HS-27A (cell line): ENCODE measurements at places on chromosomes 3 and 15.

GRCh38 chr15:60392986-60393790 is 4.6 kb downstream of the ANXA2 start:
- DNase-seq, result peak; percentile 100

DNA sequence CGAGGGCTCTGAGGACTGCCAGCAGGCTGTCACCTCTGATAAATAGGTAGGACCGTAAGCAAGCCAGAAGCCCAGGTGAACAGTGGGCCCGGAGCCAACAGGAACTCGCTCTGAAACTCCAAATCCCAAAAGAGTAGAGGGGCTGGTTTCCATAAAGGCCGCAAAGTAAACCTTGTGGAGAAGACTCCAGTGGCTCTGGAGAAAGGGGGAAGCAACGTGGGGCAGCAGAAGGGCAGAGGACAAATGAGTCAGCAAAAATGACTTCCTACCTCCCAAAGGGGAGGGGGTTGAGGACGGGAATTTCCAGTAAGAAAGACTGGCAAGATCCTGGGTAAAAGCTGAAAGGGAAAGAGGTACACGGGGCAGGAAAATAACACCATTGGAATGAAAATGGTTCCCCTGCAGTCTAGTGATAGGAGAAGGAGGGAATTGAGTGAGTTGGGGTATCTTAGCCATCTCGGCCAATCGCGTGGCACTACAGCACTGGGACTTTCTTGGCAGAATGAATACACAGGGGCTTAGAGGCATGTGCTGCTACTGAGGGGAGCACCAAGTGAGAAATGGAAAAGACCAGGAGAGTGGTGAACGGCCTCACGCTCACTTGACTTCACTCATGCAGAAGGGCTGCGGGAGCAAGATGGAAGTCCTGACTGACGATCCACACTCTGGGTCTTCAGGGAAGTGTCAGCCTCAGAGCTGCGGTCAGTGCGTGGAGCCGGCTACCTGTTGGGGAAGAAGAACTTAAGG is 33.2 kb downstream of the BMF start:
- DNase-seq, result no peak

GRCh38 chr15:68559345-68560310 is 19.2 kb upstream of the CORO2B start:
- DNase-seq, result peak; percentile 67

GRCh38 chr15:88509964-88510363 is 36.5 kb downstream of the DET1 start:
- DNase-seq, result no peak

DNA sequence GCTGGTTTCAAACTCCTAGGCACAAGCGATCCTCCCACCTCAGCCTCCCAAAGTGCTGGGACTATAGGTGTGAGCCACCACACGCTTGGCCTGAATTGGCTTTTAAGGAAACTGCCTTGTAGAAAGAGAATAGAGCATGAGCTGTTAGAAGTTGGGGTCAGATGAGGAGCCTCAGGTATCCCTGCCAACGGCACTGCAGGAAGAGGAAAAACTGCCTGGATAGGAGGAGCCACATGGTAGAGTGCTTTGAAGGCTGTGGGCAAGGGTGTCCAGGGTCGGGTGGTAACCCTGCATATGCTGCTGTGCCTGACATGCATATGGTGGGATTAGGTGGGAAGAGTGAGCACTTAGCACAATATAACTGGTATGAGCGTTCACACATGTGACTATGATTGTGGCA is 55.0 kb downstream of the BSN start:
- no peak for DNase-seq

DNA sequence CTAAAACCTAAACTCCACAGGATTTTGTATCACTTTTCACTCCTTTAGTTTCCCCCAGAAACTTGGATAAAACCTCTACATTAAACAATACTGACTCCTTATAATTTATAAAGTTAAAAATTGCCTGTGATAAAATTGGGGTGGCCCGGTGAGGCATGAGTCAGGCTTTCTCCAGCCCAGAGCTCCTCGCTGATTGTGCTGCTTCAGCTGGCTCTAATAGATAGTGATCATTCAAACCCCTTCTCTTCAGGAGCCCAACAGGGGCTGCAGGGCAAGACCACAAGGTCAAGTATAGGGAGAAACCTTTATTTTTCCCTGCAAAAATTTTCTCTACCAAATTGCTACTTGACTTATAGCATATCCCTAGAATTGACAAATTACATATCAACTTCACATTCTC is 308.2 kb downstream of the PLCL2 start:
- no peak for DNase-seq

GRCh38 chr3:13292375-13292774 is 127.7 kb downstream of the NUP210 start:
- DNase-seq, result no peak
